GM23248 (cell line): ENCODE measurements at places on chromosomes 6 and 20. TPM values are rescaled to one million over a fixed set of nuclear protein-coding genes. Genes with fewer than 3 reads are reported as not detected.
A peak's percentile ranks its signal among the peaks of the same experiment; 100 is the strongest.

ARFGEF3 gene
- total RNA-seq: 0.11 and 0.13 TPM in 2 replicates

KCNK15 gene
- 9.9 and 11.1 TPM in 2 replicates for total RNA-seq

ANKS1A gene
- total RNA-seq: 4.4 and 7.2 TPM in 2 replicates

EPB41L2 gene
- total RNA-seq: 23.2 and 31.9 TPM in 2 replicates

LINC00237 gene
- total RNA-seq: not detected in 2 replicates

SLC17A2 gene
- total RNA-seq: not detected in 2 replicates

NMBR gene
- not detected in 2 replicates for total RNA-seq

- H3K4me3 ChIP-seq: no peak overlapping the region
- no peaks in the 10 kb centered on the region for H3K4me1 ChIP-seq
- H3K36me3 ChIP-seq: no peaks in the 10 kb centered on the region
- no peak overlapping the region for H3K27ac ChIP-seq
Observed at GRCh38 chr20:16664020-16664419, 65.8 kb upstream of the SNRPB2 start.

- peaks cover 76% of the 10 kb centered on the region for H3K27me3 ChIP-seq
- H3K4me3 ChIP-seq: no peak overlapping the region
- no peaks in the 10 kb centered on the region for H3K36me3 ChIP-seq
- no peak overlapping the region for H3K27ac ChIP-seq
- no peak for DNase-seq
Observed at GRCh38 chr6:107793191-107793590, 30.9 kb downstream of the SCML4 start.

DNA sequence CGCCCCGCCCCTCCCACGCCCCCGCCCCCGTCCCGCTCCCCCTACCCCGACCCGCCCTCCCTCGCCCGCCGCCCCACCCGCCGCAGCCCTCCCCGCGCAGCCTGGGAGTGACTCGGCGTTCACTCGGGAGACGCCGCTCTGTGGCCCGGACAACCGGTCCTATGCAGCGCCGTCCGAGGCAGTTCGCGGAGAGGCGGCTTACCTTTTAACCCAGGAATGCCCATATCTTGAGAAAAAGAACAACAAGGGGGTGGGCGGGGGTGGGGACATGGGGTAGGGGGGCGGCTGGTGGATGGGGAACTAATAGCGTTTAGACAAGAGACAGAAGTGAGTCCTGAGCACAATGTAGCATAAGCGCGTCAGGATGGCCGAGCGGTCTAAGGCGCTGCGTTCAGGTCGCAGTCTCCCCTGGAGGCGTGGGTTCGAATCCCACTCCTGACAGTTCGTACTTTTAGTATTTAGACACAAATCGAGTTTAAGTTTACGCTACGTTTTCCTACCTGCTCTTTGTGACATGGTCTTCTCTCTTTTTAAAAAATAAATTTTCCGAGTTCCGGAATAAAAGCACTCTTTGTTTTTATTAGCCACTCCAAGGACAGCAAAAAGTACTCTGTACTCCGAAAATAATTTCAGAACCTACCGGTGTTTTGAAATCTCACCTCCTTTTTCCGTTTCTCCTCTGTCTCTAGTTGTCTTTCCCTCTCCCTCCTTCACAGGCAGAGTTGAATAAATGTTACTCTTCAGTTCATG lies 17.1 kb upstream of the HMGN4 start:
- no peaks in the 10 kb centered on the region for H3K36me3 ChIP-seq
- peaks cover 14% of the 10 kb centered on the region for H3K4me1 ChIP-seq
- peak overlapping the region; percentile 91 for H3K27ac ChIP-seq
- DNase-seq: peak; percentile 92

DNA sequence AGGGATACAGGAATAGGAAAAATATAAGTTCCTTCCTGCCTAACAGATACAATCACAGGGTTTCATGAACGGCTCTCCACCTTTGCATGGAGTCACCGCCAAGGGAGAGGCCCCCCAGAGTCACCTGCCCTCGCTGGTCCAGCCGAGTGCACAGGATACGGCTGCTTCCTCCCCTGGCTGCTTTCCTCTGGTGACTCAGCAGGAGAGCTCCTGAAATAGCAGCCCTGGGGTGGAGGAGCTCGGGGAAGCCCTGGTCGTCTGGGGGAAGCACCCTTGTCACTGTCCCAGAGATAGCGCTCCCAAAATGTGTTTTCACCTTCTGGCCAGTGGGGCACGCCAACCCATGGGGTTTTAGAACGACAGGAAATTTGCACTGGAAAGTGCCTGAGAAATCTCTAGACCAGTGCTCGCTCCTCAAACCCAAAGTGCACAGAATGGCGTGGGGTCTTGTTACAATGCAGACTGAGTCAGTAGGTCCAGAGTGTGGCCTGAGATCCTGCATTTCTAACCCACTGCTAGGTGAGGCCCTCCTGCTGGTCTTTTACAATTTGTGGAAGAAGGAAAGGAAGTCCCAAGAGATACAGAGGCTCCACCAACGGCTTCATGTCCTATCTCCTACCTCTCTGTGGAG lies 35.9 kb upstream of the FAM50B start:
- no peak overlapping the region for H3K4me3 ChIP-seq
- H3K4me1 ChIP-seq: peaks cover 25% of the 10 kb centered on the region
- peak; percentile 80 for DNase-seq
- no peaks in the 10 kb centered on the region for H3K36me3 ChIP-seq

DNA sequence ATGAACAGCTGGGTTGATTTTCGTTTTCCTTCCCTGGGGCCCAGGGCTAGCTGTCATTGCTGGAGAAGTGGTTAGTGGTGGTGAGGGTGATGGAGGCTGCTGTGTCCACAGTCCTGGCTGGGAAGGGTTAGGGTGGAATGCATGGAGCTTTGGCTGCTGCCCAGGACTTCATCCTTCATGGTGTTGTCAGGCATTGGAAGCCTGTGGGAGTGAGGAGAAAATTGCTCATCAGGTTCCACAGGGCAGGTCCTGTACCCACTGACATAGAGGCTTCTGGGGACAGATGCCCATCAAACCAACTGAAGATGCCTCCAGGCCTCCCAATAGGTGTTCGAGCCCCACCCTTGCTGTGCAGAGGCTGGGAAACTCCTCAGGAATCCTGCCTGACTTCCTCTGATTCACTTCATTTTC lies 262.4 kb upstream of the SUPT3H start:
- peaks cover 10% of the 10 kb centered on the region for H3K4me1 ChIP-seq
- DNase-seq: peak; percentile 57
- H3K27me3 ChIP-seq: no peaks in the 10 kb centered on the region

DNA sequence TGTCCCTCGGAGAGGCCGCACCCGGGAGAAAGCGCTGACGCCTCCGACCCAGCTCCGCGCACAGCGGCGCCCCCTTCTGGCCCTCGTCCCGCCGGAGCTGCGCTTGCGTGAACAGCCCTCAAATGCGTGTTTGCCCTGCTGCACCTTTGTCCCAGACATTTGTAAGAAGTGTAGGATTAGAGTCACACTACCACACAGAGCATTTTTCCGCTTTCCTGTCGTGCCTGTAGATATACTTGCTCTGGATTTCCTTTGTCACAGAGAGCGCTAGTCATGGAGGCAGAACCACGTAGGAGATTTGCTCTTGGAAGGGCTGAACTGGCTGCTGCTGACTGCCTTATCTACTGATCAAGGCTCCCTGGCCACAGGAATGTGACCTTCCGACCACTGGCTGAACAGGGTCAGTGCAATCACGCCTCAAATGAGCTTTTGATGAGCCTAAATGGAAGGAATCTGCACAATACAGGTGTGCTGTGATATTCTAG lies 62.3 kb downstream of the PAX1 start:
- no peak for DNase-seq
- H3K4me3 ChIP-seq: no peak overlapping the region
- H3K36me3 ChIP-seq: no peaks in the 10 kb centered on the region

DNA sequence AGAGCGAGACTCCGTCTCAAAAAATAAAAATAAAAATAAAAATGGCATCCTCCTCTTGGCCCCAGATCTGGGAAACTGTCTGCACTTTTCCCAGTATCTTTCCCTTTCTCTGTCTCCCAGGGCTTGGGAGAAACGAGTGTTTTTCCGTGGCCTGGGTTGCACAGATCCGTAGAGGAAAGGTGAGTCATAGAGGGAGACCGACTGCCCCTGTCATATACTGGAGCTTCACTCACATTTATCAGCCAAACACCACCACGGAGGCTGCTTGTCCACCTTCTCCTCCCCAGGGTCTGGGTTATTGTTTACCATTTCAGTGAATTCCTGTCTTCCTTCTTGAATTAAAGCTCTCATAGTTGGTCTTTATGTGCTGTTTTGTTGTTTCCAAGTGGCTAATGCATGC lies 31.9 kb upstream of the EIF2S2 start:
- no peak overlapping the region for H3K4me3 ChIP-seq
- H3K27me3 ChIP-seq: peaks cover 7% of the 10 kb centered on the region
- H3K36me3 ChIP-seq: no peaks in the 10 kb centered on the region
- no peak overlapping the region for H3K27ac ChIP-seq

DNA sequence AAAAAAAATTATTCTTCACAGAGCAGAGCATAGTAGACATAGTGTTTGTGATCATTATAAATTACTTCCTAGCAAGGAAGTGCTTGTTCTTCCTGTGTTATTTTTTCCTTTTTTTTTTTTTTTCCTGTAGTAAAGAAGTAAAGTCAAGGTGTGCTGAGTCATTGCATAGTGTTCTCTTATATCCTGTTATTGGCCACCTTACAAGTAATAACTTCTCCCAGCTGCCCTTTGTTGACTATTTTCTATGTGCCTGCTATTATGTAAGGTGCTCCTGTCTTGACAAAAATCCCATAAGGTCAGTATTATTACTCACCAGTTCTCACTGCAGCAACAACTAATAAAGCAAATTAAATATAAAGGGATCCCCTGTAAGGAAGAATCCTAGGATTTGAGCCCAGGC lies 195.3 kb downstream of the GJA1 start:
- H3K27me3 ChIP-seq: no peaks in the 10 kb centered on the region
- no peaks in the 10 kb centered on the region for H3K36me3 ChIP-seq
- no peaks in the 10 kb centered on the region for H3K4me1 ChIP-seq
- H3K4me3 ChIP-seq: no peak overlapping the region
- no peak for DNase-seq

GRCh38 chr6:108702106-108702851 lies 141.6 kb downstream of the FOXO3 start:
- H3K4me3 ChIP-seq: no peak overlapping the region
- H3K36me3 ChIP-seq: 0 out of 2 replicates have a peak, but pooled peaks cover 5% of the 10 kb centered on the region
- H3K27me3 ChIP-seq: no peaks in the 10 kb centered on the region
- H3K4me1 ChIP-seq: no peaks in the 10 kb centered on the region
- DNase-seq: no peak

GRCh38 chr20:25052255-25053194 lies 5.4 kb downstream of the ACSS1 start:
- DNase-seq: peak; percentile 59
- H3K4me1 ChIP-seq: peaks cover 26% of the 10 kb centered on the region
- no peak overlapping the region for H3K27ac ChIP-seq
- H3K36me3 ChIP-seq: no peaks in the 10 kb centered on the region
- H3K27me3 ChIP-seq: no peaks in the 10 kb centered on the region

- H3K4me1 ChIP-seq: peaks cover 16% of the 10 kb centered on the region; the same call in 1 of the 2 replicates
- no peaks in the 10 kb centered on the region for H3K36me3 ChIP-seq
- H3K27me3 ChIP-seq: no peaks in the 10 kb centered on the region
- H3K27ac ChIP-seq: no peak overlapping the region
- H3K4me3 ChIP-seq: peak overlapping the region; percentile 79
Observed at GRCh38 chr6:46490425-46491200, 636 bp downstream of the RCAN2 start.

GRCh38 chr6:112122756-112123155 lies 35.4 kb downstream of the FAM229B start:
- no peak overlapping the region for H3K4me3 ChIP-seq
- no peak overlapping the region for H3K27ac ChIP-seq
- peaks cover 99% of the 10 kb centered on the region for H3K36me3 ChIP-seq
- DNase-seq: no peak
- no peaks in the 10 kb centered on the region for H3K27me3 ChIP-seq
- H3K4me1 ChIP-seq: peaks cover 6% of the 10 kb centered on the region

- no peak overlapping the region for H3K4me3 ChIP-seq
- no peaks in the 10 kb centered on the region for H3K36me3 ChIP-seq
- no peak for DNase-seq
- no peaks in the 10 kb centered on the region for H3K27me3 ChIP-seq
- H3K4me1 ChIP-seq: peaks cover 19% of the 10 kb centered on the region
Observed at GRCh38 chr6:24231438-24231977, 105.5 kb downstream of the NRSN1 start.

GRCh38 chr20:6714279-6714711 lies 53.2 kb upstream of the BMP2 start:
- H3K27me3 ChIP-seq: peaks cover 7% of the 10 kb centered on the region; the same call in 1 of the 2 replicates
- no peaks in the 10 kb centered on the region for H3K4me1 ChIP-seq
- DNase-seq: no peak
- H3K27ac ChIP-seq: no peak overlapping the region

GRCh38 chr20:38164069-38164468 lies 1.0 kb downstream of the TGM2 start:
- H3K4me1 ChIP-seq: peaks cover 17% of the 10 kb centered on the region
- no peak overlapping the region for H3K27ac ChIP-seq
- no peaks in the 10 kb centered on the region for H3K27me3 ChIP-seq
- H3K36me3 ChIP-seq: no peaks in the 10 kb centered on the region; the same call in 1 of the 2 replicates
- DNase-seq: no peak

GRCh38 chr6:110287462-110288341 lies 70.4 kb downstream of the METTL24 start:
- no peak for DNase-seq
- H3K27ac ChIP-seq: no peak overlapping the region
- H3K27me3 ChIP-seq: no peaks in the 10 kb centered on the region
- no peak overlapping the region for H3K4me3 ChIP-seq
- H3K36me3 ChIP-seq: no peaks in the 10 kb centered on the region

DNA sequence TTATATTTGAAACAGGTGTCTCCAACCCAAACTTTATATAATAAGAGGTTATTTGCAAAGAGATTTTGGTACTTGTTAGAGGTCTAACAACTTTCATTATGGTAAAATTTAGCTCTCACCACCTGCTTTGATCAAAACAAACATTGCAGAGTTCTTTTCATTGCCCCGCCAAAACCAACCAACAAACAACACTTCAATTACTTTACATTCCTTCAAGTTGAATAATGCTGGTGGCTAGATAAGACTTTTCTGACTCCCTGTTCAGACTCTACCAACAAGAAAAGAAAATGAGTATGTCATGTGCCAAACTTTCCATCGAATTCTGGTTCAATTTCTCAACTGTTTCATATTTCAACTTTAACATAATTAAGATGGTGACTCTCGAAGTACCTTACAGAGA lies 311.1 kb downstream of the ADGRG6 start:
- 0 out of 2 replicates have a peak, but pooled peaks cover 3% of the 10 kb centered on the region for H3K27me3 ChIP-seq
- H3K36me3 ChIP-seq: no peaks in the 10 kb centered on the region
- H3K4me1 ChIP-seq: no peaks in the 10 kb centered on the region
- no peak overlapping the region for H3K4me3 ChIP-seq
- H3K27ac ChIP-seq: no peak overlapping the region

- no peak overlapping the region for H3K27ac ChIP-seq
- H3K27me3 ChIP-seq: no peaks in the 10 kb centered on the region
- DNase-seq: no peak
Observed at GRCh38 chr6:20416567-20417345, 15.1 kb downstream of the E2F3 start.

- peaks cover 20% of the 10 kb centered on the region for H3K4me1 ChIP-seq
- peak; percentile 91 for DNase-seq
- no peaks in the 10 kb centered on the region for H3K36me3 ChIP-seq
- H3K27me3 ChIP-seq: no peaks in the 10 kb centered on the region
Observed at GRCh38 chr6:22828179-22829062, 259.1 kb downstream of the HDGFL1 start.

DNA sequence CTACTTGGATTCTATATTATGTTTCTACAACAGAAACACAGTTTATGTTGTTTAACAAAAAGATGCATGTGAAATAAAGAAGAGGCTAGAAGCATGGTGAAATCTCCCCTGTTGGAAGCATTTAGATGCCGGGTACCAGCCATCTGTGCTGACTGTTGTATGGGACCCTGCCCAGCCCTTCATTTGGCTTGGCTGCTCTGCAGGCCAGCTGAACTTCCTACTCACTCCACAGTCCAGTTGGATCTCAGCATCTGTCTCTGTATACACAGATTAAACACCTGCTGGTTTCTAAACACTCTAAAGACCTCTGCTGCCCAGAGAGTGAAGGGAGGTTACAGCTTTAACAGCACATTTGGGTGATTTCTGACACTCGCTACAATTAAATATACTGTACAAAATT lies 228.3 kb downstream of the SLC35F1 start:
- DNase-seq: no peak
- no peak overlapping the region for H3K27ac ChIP-seq
- no peaks in the 10 kb centered on the region for H3K27me3 ChIP-seq
- H3K4me1 ChIP-seq: no peaks in the 10 kb centered on the region
